ENCODE measurements at places on chromosomes 6 and 20.

DNA sequence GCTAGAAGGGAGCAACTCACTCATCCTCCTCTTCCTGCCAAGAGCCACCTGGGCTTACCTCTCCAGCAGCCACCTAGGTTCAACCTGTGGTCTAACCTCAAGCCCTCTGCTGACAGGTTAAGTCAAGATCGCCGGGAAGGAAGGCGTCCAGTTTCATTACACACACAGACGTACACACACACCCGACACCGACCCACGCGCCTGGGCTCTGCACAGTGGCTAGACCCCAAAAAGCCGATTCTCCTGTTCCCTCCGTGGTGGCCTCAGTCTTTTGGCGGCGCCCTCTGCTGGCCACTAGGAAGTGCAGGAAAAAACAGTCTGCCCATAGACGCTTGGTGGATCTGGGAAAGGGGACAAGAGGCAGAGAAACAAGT is 52.8 kb downstream of the MRPL14 start:
- DNase-seq = peak; percentile 87

- DNase-seq = peak; percentile 89
Observed at GRCh38 chr6:358432-358831, 33.1 kb upstream of the IRF4 start.

DNA sequence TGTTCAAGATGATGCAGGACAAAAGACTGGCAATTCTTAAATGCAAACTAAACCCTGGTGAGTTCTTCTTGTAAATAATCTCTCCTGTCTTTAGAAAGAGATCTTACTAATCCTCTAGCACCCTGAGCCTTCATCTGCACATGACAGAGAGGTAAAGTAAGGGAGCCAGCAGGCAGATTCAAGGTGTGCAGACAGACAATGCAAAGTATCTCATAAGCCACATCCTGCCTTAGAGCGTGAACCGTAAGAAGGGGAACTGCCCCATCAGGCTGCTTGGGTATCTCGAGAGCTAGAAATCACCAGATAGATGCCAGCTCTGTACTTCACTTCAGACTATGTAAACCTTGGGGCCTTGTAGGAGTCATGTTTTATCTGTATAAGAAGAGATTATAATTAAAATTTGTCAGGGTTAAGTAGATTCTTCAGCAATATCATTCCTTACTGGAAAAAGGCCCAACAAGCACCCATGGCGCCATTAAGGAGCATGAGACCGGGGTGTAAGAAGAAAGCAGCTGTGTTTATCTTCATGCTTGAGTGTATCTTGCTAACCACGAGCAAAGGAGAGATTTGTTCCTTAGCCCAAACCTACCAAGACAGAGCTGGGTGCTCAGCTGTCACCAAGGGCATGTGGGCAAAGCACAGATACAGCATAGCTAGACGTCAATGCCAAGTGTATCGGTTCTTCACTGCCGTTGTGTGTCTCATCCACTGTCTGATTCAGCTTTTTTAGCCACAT is 24.4 kb downstream of the CNR1 start:
- DNase-seq = no peak

DNA sequence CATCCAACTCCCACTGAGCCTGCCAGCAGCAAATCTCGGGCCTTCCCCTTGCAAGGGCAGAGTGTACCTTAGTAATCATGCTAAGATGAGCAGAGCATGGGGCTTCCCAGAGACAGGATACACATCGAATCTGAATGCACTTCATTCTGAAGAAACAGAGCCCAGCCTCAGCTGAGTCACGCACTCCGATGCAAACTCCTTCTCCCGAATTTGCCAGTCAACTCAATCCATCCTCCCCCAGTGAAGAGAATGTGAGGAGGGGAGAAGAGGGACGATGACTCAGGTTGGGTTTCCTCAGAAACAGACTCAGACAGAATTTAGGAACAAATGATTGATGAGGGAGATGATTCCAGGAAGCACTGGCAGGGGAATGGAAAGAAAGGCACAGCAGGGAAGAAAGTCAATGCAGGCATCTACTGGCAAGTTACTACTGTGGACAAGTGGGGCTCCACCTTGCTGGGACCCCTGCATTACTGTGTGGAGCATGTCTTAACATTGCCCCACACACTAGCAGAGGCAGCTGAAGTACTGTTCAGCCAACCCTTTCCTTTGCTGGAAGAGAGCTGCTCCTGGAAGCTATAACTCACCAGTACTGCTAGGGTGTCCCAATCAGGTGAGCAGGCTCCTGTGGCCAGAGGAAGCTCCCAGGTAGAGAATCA is 251.6 kb downstream of the ADGB start:
- DNase-seq = no peak

DNA sequence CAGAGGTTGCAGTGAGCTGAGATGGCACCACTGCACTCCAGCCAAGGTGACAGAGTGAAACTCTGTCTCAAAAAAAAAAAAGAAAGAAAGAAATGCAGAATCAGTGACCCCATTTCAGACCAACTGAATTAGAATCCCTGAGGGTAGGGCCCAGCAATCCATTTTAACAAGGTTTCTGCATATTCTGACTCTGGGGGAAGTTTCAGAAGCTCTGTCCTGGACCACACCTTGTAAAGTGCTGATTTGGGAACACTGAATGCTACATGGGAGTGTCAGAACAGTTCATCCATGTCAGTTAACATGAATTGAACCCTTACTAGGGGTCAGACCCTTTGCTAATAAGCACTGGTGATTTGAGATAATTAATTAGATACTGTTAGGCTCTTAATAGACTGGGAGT is 52.0 kb downstream of the SNAP25 start:
- DNase-seq = no peak

- no peak for DNase-seq
Observed at GRCh38 chr6:155580904-155581303, 125.3 kb upstream of the NOX3 start.

- DNase-seq = no peak
Observed at GRCh38 chr6:156556811-156557210, 220.4 kb upstream of the ARID1B start.

DNA sequence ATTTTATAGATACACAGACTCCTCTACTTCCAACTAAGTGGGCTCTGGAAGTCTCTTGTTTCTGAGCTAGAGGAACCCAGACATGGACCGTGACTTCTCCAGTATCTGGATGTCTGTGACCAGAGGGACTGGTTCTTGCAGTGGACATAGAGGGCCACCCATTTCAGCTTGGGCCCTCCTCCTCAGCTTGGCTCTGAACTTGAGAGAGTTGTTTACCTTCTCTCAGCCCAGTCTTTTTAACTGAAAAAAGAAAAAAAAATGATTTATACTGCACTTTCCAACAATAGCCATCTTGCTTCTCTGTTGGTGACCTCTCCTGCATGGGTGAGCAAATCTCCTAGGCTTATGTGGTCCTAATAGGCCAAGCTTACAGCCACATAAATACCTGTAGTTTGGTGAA is 60.3 kb upstream of the TMEM181 start:
- DNase-seq = no peak
